Astrocyte (in vitro differentiated cells and primary cell): ENCODE measurements at places on chromosomes 1 and 21. TPM values are rescaled to one million over a fixed set of nuclear protein-coding genes. Genes with fewer than 3 reads are reported as not detected.

GRCh38 chr1:157652859-157653493 is 47.6 kb downstream of the FCRL3 start:
- H3K36me3 ChIP-seq = no peaks in the 10 kb centered on the region
- no peaks in the 10 kb centered on the region for H3K4me1 ChIP-seq
- no peaks in the 10 kb centered on the region for H3K27me3 ChIP-seq
- no peak for DNase-seq
- no peak overlapping the region for H3K27ac ChIP-seq

GRCh38 chr1:28282426-28283407 is 23.4 kb downstream of the SESN2 start:
- H3K27ac ChIP-seq = no peak overlapping the region
- no peak for DNase-seq
- no peaks in the 10 kb centered on the region for H3K27me3 ChIP-seq
- peaks cover 24% of the 10 kb centered on the region for H3K36me3 ChIP-seq
- no peaks in the 10 kb centered on the region for H3K4me1 ChIP-seq
- H3K4me3 ChIP-seq = no peak overlapping the region

Gene HPDL
- total RNA-seq = 0.61 and 0.70 TPM in 2 replicates

- H3K4me1 ChIP-seq = peaks cover 10% of the 10 kb centered on the region
- no peaks in the 10 kb centered on the region for H3K36me3 ChIP-seq
- peak; percentile 41 for DNase-seq
- peak overlapping the region; percentile 99 for H3K27ac ChIP-seq
- peak overlapping the region; percentile 99 for H3K4me3 ChIP-seq
- H3K27me3 ChIP-seq = no peaks in the 10 kb centered on the region
These were observed 430 bp downstream of the WASF2 start for GRCh38 chr1:27489501-27489972.

- no peaks in the 10 kb centered on the region for H3K36me3 ChIP-seq
- no peaks in the 10 kb centered on the region for H3K27me3 ChIP-seq
- no peaks in the 10 kb centered on the region for H3K4me1 ChIP-seq
- H3K27ac ChIP-seq = no peak overlapping the region
These were observed 93.2 kb upstream of the HNRNPU start for GRCh38 chr1:244957525-244957924.

DNA sequence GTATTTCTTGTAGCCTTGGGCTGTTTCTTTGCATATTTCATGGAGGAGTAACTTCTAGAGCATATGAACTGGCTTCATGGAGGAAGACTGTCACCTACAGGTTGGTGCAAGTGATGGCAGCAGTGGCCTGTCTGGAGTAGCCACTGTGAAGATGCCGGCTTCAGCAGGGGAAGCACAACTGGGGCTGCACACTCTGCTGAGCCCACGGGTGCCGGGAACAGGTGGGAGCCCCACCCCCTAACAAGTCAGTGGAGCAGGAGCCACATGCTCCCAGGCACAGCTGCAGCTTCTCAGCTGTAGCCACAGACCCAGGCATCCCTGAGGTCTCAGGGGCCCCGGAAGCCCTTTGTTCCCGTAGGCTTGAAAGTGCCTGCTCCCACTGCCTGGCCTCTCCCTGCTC is 43.2 kb upstream of the C1orf185 start:
- no peak overlapping the region for H3K27ac ChIP-seq
- no peak for DNase-seq
- no peaks in the 10 kb centered on the region for H3K27me3 ChIP-seq
- no peaks in the 10 kb centered on the region for H3K36me3 ChIP-seq

Gene TNFRSF4
- total RNA-seq = 0.34 and 0.41 TPM in 2 replicates

- no peaks in the 10 kb centered on the region for H3K4me1 ChIP-seq
- no peak overlapping the region for H3K27ac ChIP-seq
- no peaks in the 10 kb centered on the region for H3K36me3 ChIP-seq
These were observed 61.6 kb upstream of the DEPDC1 start for GRCh38 chr1:68558321-68559026.

GRCh38 chr1:172398193-172398592 is 22.3 kb upstream of the C1orf105 start:
- no peaks in the 10 kb centered on the region for H3K27me3 ChIP-seq
- peak; percentile 49 for DNase-seq
- peak overlapping the region; percentile 76 for H3K27ac ChIP-seq
- no peak overlapping the region for H3K4me3 ChIP-seq

GRCh38 chr1:159468321-159468720 is 28.8 kb downstream of the OR10J1 start:
- DNase-seq = no peak
- no peak overlapping the region for H3K4me3 ChIP-seq
- H3K36me3 ChIP-seq = no peaks in the 10 kb centered on the region
- no peak overlapping the region for H3K27ac ChIP-seq
- H3K4me1 ChIP-seq = no peaks in the 10 kb centered on the region

DNA sequence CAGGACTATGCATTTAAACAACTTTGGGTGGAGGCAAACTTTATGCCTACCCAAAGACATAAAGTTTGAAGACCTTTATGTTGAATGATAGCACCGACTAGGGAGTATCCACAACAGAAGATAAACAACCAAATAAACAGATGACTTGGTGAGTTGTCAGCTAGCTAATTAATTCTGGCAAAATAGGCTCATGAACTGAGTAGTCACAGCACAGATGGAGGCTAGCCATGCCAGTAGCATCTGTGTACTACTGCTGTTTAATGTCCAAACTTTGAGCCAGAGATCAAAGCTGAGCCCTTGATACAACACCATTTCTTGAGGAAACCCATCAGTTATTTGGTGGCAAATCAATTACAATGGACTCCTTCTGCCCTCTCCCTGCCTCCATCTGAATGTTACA is 40.3 kb upstream of the CCDC190 start:
- no peaks in the 10 kb centered on the region for H3K36me3 ChIP-seq
- H3K27ac ChIP-seq = no peak overlapping the region
- H3K4me1 ChIP-seq = peaks cover 38% of the 10 kb centered on the region
- DNase-seq = no peak

Gene FAM72D
- 0.70 and 1.00 TPM in 2 replicates for total RNA-seq

DNA sequence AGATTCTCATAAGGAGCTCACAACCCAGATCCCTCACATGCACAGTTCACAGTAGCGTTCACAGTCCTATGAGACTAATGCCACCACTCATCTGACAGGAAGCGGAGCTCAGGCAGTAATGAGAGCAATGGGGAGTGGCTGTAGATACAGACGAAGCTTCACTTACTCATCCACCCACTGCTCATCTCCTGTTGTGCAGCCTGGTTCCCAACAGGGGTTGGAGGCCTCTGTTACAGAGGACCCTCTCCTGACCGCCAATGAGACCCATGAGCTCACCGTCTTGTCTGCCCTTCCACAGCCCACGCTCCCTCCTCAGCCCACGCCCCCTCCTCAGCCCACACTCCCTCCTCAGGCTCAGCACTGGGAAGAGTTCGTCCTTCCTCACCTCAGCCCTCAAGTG is 39.6 kb downstream of the RSPH1 start:
- H3K4me3 ChIP-seq = no peak overlapping the region
- no peak overlapping the region for H3K27ac ChIP-seq
- no peaks in the 10 kb centered on the region for H3K36me3 ChIP-seq
- H3K4me1 ChIP-seq = peaks cover 3% of the 10 kb centered on the region
- no peaks in the 10 kb centered on the region for H3K27me3 ChIP-seq
- no peak for DNase-seq

GRCh38 chr1:91806769-91807700 is 78.9 kb downstream of the TGFBR3 start:
- no peak overlapping the region for H3K27ac ChIP-seq
- H3K27me3 ChIP-seq = no peaks in the 10 kb centered on the region

Gene CTSK
- total RNA-seq = 3.9 and 4.0 TPM in 2 replicates

Gene SPATA17
- total RNA-seq = 1.3 and 1.6 TPM in 2 replicates

DNA sequence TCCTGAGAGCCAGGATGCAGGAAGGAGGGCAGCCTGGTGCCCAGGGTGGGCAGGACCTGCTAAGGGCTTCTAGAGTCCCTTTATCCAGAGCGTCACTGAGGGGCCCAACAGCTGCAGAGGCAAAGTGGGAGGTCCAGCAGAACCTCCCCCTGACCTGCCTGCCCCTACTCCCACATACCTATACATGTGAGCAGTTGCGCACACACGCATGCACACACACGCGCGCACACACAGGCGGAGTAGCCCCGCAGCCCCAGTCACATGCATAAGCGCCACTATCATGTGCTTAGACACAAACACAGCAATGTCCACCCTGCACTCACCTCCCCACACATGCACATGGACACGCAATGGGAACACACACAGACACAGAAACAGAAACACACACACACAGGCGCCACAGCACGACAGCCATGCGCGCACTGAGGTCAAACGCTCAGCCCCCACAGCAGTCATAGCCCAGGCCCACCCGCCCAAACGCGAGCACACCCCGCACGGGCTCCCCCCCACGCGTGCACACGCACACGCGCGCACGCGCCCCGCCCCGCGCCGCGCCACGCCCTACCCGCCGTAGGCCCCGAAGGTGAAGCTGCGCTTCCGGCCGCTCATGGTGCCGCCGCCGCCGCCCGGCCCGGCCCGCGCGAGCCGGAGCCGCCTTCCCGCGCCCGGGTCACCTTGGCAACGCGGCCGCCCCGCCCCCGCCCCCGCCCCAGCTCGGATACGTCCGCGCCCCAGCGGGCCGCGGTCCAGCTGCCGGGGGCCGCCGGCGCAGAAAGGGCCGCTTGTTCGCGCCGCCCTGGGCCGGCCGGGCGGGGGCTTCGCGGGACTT is 17.7 kb downstream of the RAP1GAP start:
- H3K27ac ChIP-seq = no peak overlapping the region
- H3K4me3 ChIP-seq = peak overlapping the region; percentile 47
- peaks cover 5% of the 10 kb centered on the region for H3K4me1 ChIP-seq
- H3K27me3 ChIP-seq = peaks cover 27% of the 10 kb centered on the region
- DNase-seq = no peak
- no peaks in the 10 kb centered on the region for H3K36me3 ChIP-seq

DNA sequence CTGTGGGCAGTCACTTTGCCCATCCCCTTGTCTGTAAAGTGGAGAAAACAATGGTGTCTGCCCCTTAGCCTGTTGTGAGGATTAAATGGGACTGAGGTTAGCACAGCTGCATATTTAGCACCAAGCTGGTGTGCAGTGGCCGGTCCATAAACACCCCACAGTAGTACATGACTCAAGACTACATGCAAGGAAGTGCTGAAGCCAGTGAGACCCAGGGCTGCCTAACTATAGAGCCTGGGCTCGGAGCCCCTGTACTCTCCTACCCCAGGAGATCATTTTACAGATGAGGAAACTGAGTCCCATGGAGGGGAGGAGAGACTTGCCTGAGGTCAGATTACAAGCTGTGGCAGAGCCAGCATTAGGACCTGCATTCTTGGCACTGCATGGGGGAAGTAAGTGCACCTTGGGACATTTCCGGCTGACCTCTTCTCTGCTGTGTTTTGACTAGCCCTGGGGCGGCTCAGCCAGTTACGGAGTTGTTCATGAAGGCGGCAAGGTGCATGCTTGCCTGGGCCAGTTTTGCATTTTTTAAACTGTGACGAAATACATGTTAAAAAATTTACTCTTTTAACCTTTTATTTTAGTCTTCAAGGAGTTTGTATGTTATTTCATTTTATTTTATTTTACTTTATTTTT is 3.2 kb downstream of the SERINC2 start:
- H3K27me3 ChIP-seq = peaks cover 14% of the 10 kb centered on the region
- H3K4me1 ChIP-seq = peaks cover 4% of the 10 kb centered on the region

- no peaks in the 10 kb centered on the region for H3K4me1 ChIP-seq
- no peak for DNase-seq
- H3K27ac ChIP-seq = no peak overlapping the region
- H3K4me3 ChIP-seq = no peak overlapping the region
- no peaks in the 10 kb centered on the region for H3K27me3 ChIP-seq
These were observed 171.0 kb downstream of the VAV3 start for GRCh38 chr1:107793896-107794453.

Gene TPTE
- not detected in 2 replicates for total RNA-seq

GRCh38 chr1:207021139-207021861 is 11.3 kb downstream of the C1orf116 start:
- peak; percentile 82 for DNase-seq
- no peak overlapping the region for H3K4me3 ChIP-seq
- no peaks in the 10 kb centered on the region for H3K36me3 ChIP-seq
- no peaks in the 10 kb centered on the region for H3K27me3 ChIP-seq

Gene WNT3A
- total RNA-seq = not detected in 2 replicates

Gene C1QC
- not detected in 2 replicates for total RNA-seq

GRCh38 chr1:91511386-91511785 is 10.7 kb downstream of the CDC7 start:
- DNase-seq = peak; percentile 16
- no peaks in the 10 kb centered on the region for H3K4me1 ChIP-seq
- no peak overlapping the region for H3K27ac ChIP-seq
- H3K36me3 ChIP-seq = no peaks in the 10 kb centered on the region

Gene FOXD3
- not detected in 2 replicates for total RNA-seq
